ENCODE measurements at places on chromosomes 4 and X. TPM values are rescaled to one million over a fixed set of nuclear protein-coding genes. Genes with fewer than 3 reads are reported as not detected.

DNA sequence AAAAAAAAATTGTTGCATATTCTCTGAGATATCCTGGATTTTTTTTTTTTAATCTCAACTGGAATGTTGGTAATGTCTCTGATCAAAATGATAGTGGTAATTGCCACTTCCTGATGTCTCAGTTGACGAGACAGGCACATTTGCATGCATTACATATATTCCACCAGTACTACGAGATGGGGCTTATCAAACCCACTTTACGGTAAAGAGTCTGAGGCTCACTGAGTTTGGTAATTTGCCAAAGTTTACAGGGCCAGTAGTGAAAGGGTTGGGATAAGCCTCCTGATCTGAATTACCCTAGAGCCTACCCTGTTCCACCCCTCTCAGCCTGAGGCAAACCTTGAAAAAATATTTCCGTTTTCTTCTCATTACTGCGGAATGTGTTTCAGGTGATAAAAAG, 5.3 kb downstream of the MAGEB2 start:
- no peak for DNase-seq

The FAM156B gene
- total RNA-seq: 19.3 TPM

DNA sequence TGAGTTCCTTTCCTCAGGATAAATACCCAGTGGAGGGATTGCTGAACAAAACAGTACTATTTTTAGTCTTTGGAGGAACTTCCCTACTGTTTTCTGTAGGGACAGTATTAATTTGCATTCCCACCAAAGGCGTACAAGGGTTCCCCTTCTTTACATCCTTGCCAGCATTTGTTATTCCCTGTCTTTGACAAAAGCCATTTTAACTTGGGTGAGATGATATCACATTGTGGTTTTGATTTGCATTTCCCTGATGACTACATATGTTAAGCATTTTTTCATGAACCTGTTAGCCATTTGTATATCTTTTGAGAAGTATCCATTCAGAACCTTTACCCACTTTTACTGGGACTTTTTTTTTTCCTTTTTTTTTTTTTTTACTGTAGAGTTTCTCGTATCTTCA, 126.2 kb upstream of the ANXA10 start:
- no peak for DNase-seq

DNA sequence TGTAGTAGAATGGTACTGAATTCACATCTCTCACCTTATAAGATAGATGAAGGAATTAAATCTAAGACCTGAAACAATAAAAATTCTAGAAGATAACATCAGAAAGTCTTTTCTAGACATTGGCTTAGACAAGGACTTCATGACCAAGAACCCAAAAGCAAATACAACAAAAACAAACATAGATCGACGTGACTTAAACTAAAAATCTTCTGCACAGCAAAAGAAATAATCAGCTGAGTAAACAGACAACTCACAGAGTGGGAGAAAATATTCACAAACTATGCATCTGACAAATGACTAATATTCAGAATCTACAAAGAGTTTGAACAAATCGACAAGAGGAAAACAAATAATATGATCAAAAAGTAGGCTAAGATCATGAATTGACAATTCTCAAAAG, 38.8 kb downstream of the UGT2A3 start:
- DNase-seq: no peak

The ASB5 gene
- total RNA-seq: 1,422 TPM

- DNase-seq: no peak
These were observed 1.2 kb downstream of the GEMIN8 start for GRCh38 chrX:14028473-14028872.

- DNase-seq: peak; percentile 19
These were observed 46.7 kb upstream of the BTC start for GRCh38 chr4:74840936-74841509.

DNA sequence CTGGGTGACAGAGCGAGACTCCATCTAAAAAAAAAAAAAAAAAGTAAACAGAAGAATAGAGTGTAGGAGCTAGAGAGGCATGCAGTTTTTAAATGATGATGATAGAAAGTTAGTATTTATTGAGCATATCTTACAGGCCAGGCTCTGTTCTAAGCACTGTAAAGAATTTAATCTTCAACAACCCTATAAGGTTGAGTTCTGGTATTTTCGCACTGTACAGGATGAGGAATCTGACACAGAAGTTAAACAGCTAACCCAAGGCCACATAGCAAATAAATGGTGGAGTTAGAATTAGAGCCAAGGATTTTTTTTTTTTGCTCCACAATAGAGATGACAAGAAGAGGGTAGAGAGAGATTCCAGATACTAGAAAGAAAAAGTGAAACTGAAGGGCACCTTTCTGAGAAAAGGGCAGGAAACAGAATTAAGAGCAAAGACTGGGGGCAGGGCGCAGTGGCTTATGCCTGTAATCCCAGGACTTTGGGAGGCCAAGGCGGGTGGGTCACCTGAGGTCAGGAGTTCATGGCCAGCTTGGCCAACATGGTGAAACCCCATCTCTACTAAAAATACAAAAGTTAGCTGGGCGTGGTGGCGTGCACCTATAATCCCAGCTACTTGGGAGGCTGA, 56.1 kb downstream of the KLHL5 start:
- no peak for DNase-seq

The GLUD2 gene
- 0.36 TPM for total RNA-seq

The TMEM33 gene
- 99.3 TPM for total RNA-seq

DNA sequence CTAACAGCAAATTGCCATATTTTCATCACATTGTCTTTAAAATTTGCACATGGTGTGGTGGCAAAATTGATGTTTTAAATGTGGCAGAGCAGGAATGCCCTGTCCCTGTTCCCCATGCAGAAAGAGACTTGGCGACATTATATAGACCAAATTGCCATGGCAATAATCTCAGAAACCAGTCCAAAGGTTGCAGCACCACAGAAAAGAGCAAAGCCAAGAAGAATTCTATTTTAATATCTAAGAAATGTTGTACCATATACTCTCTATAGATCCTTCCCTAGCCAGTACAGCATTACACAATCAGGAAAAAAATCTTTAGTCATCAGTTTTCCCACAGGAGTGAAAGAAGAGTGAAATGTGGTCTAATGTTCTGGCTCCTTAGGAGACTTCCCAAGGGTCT, 80.0 kb downstream of the UGT2B28 start:
- DNase-seq: no peak

- DNase-seq: no peak
These were observed 62.5 kb downstream of the PAQR3 start for GRCh38 chr4:78876568-78877320.

GRCh38 chr4:38313175-38313574, 350.8 kb upstream of the KLF3 start:
- DNase-seq: no peak

GRCh38 chrX:20500949-20501348, 234.2 kb upstream of the RPS6KA3 start:
- DNase-seq: no peak

- DNase-seq: no peak
These were observed 74.1 kb upstream of the MAOA start for GRCh38 chrX:43581888-43582539.

DNA sequence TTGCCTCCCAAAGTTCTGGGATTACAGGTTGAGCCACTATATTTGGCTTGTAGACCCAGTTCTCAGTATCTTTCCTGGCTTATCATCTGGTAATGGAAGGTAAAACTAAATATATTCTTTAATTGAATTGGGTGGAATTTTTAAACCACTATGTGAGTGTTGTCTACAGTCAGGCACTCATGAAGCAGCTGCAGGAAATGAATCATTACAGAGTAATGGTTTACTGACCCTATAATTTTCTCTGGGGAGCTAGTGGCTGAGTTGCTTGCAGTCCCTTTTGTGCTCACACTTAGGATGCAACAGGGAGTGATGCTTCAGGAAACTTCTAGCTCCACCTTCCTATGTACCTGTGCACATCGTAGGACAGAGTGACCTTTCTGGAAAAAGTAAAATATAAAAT, 4.1 kb upstream of the UGT2B7 start:
- peak; percentile 82 for DNase-seq

The IL9R gene
- total RNA-seq: not detected

DNA sequence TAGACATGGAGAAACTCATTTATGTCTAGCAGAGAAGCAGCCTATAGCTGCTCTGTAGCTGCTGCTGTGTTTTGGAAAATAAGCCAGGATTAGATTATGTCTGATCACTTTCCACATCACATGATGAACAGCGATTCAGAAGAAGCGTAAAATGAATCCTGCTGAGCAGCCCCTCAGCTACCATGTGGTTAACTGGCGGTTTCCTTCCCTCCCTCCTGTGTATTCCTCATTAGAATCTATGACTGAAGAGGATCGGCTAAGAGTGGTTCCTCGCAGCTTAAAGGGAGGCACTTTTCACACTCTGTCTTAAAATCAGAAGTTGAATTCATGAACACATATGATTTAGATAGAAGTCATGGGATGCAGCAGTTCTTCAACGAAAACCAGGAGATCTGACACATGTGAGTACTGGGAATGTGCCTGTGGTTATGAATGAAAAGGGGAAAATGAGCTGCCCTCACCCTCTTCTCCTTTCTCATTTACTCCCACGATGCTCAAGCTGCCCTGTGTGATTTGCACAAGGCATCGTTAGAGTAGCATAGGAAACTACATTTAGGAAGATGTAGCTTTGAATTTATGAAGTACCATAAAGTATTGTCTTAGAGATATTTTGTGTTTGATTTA, at the start of gene PPEF1:
TSS of gene PPEF1 (plus strand) at position 220 of the 624 bp plus-strand sequence. CDS start at position 356, 136 bp downstream.
- DNase-seq: no peak

The TXK gene
- total RNA-seq: 2.7 TPM

The HPSE gene
- total RNA-seq: 0.21 TPM

The NUDT11 gene
- total RNA-seq: 7.0 TPM

The ERAS gene
- not detected for total RNA-seq

The CT45A1 gene
- total RNA-seq: not detected

DNA sequence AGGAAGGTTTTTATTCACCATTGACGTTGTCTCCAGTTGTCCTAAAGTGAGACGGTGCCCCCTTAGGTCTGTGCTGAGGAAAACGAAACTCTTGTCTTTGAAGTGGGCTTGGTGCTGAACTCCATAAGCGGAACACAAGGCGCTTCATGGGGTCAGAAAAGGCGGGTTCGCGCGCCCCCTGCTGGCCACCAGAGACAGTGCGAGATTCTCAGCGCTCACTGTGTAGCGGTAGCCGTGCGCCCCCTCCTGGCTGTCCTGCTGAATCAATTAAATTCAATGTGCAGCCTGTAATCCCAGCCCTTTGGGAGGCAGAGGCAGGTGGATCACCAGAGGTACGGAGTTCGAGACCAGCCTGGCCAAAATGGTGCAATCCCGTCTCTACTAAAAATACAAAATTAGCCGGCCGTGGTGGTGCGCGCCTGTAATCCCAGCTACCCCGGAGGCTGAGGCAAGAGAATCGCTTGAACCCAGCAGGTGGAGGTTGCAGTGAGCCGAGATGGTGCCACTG, 64.1 kb downstream of the RLIM start:
- DNase-seq: peak; percentile 71

GRCh38 chr4:139749338-139749737, 83.7 kb downstream of the MGST2 start:
- no peak for DNase-seq

- no peak for DNase-seq
These were observed 130.9 kb downstream of the RNF150 start for GRCh38 chr4:141002323-141002805.

- no peak for DNase-seq
These were observed 233.7 kb downstream of the MGST2 start for GRCh38 chr4:139899346-139899745.

- DNase-seq: no peak
These were observed 184.9 kb downstream of the NSUN7 start for GRCh38 chr4:40934676-40935075.

GRCh38 chr4:184420881-184421416, 53.4 kb downstream of the IRF2 start:
- DNase-seq: no peak

GRCh38 chr4:1250921-1251772, 2.2 kb upstream of the CTBP1 start:
- DNase-seq: no peak

DNA sequence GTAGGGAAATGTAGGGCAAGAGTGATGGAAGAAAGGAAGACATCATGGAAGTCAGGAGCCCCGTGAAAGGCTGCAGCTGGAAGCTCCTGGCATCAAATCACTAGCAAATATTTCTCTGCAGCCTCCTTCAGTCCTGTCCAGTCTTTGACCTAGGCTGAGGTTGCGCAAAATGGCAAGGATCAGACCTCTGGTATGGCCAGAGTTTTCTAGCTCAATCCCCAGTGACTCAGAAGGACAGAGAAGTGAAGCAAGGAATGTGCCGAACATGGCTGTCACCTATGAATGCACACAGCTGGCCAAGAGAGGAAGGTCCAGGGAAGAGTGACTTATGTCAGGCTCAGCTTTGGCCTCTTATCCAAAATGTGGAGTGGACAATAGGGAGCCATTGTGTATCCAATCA, 71.1 kb upstream of the PHOX2B start:
- no peak for DNase-seq

The ARR3 gene
- total RNA-seq: not detected

GRCh38 chrX:13471269-13471668, 98.1 kb upstream of the EGFL6 start:
- DNase-seq: no peak

The ADH1B gene
- not detected for total RNA-seq

GRCh38 chrX:53049127-53049517, 533 bp downstream of the GPR173 start:
- no peak for DNase-seq

DNA sequence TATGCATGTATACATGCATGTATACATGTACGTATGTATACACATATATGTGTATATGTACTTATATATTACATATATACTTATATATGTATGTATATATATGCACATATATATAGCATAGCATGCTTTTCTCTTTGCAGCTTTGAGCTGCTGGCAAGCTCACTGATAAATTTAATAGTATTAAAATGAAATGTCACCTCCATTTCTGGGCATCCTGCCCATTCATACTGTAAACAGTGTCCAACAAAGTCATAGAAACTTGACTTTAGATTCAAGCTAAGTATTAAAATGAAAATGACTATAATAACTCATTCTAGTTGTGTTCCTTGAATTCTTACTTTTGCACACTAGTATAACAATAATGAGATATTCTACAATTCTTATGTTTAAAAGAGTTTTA, 163.7 kb downstream of the CFAP47 start:
- no peak for DNase-seq

DNA sequence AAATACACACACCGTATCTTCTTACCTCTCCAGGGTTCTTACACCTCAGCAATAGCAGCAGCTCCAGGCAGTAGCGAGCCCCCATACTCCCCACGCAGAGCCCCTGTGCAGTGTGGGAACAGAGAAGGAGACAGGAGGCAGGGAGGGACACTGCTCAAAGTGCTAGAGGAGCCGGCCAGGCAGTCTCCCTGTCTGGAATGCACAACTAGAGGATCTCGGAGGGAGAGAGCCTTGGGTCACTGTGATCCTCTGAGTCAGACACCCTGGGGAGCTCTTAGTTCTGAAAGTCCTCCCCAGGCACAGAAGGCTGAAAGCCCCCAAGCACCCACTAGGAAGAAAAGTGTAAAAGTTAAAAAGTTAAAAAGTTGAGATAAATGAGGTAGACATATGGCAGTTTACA, 16.0 kb downstream of the AMELX start:
- no peak for DNase-seq

DNA sequence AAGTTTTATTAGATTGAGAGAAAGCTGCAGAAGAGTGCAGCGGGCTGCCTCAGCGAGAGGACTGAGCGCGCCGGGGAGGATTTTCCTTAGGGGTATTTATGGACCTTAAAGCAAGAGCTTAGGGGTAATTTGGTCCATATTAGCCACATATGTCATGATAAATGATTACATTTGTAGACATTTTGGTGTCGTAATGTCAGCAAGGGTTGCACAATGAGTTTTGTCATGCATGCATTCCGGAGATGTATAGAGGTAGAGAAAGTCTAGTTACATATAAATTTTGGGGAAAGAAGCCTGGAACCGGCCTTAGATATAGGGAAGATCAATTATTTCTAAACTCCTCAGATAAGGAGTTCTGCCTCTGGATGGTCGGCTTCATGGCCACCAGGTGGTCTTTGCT, 10.0 kb downstream of the MGST2 start:
- no peak for DNase-seq
